Activated CD4-positive, alpha-beta T cell treated with anti-CD3 and anti-CD28 coated beads for 24 hours (primary cell): ENCODE measurements at places on chromosomes 4 and X.

- DNase-seq: no peak
These were observed 2.2 kb upstream of the CTBP1 start for GRCh38 chr4:1250921-1251772.

GRCh38 chr4:163590619-163591264 lies 96.3 kb downstream of the TMA16 start:
- DNase-seq: no peak

DNA sequence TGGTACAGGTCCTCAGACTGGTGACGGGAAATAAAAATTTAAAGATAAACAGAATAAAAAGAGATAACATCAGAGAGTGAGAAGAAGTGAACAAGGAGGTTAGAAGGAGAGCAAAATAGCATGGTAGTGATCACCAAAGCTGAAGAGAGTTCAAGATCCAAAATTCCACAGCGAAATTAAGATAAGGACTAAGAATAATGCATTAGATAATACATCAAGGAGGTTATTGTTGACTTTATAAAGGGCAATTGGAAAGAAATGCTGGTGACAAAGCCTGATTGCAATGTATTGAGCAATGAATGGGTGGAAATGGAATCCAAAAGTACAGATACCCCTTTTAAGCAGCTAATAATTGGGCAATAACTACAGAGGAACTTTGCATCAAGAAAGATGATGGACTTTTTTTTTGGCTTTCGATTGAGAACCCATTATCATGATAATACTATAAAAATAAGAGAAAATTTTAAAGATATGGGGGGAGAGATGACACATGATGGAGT lies 101.6 kb upstream of the MAP9 start:
- DNase-seq: no peak

- no peak for DNase-seq
These were observed 97.4 kb upstream of the MED14 start for GRCh38 chrX:40832723-40833122.

GRCh38 chrX:37753384-37753783 lies 26.5 kb upstream of the CYBB start:
- DNase-seq: no peak

DNA sequence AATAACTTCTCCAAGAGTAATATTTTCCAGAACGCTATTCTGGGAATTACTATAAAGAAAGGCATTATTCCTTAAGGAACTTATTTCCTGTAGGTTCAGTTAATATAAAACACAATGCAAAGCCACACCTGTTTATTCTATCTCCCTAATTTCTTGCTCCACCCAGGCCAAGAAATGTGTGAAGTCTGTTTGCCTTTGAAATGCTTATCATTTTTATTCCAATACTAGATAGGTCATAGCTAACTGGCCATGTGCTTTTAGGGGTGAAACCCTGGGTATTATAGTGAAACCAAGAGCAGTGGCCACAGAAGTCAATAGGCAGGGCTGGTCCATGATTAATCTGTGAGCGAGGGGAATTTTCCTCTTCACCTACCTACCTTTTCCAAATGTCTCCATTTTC lies 14.8 kb downstream of the CXCL3 start:
- no peak for DNase-seq

DNA sequence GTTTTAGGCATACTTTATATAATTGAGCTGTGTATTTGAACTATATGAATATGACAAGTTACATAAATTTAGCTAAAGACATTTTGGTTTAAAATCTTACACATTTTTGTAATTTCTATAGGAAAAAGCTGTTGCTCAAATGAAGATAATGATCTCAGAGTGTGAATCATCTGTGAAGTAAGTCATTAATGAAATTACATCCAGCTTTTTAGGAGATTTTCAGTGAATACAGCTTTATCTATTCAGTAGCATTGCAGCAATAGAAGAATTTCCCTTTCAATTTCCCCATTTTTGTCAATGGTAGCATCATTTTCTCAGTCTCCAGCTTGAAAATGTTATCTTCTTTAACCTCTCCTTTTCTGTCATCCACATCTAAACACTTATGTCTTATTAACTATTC lies 59.5 kb downstream of the CEP135 start:
- DNase-seq: no peak
